NCI-H510A (cell line): ENCODE measurements at places on chromosomes 1 and 21.

GRCh38 chr1:108852221-108852975 lies 4.5 kb downstream of the AKNAD1 start:
- no peak for DNase-seq

DNA sequence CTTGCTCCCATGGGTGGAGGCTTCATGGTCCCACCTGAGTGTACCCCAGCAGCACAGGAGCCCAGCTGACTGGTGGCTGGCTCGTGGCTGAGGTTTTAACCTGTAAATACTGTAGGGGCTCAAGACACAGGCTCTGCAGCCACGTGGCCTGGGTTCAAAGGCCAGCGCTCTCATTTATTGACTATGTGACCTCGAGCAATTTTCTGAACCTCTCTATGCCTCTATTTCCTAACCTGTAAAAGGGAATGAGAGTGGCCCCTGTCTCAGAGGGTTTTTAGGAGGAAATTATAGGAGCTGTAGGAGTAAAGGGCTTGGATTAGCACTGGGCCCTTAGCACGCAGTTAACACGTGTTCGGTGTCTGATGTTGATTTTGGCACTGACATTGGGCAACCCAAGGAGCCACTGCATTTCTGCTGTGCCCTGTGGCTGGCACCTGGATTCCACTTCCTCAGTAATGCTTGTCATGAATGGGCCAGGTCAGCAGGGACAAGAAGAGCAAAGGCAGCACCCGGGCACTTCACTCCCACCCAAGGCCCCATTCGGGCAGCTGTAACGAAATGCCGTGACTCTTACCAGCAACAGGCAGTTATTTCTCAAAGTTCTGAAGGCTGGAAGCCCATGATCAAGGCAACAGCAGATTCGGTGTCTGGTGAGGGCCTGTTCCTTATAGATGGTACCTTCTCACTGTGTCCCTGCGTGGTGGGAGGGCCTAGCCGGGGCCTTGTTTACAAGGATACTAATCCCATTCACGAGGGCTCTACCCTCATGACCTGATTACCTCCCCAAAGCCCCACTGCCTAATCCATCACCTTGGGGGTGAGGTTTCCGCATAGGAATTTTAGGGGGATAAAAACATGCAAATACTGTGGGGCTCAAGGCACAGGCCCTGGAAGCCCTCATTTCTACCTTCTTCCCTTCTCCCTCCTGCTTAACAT lies 25.2 kb downstream of the ARHGEF10L start:
- no peak for DNase-seq

DNA sequence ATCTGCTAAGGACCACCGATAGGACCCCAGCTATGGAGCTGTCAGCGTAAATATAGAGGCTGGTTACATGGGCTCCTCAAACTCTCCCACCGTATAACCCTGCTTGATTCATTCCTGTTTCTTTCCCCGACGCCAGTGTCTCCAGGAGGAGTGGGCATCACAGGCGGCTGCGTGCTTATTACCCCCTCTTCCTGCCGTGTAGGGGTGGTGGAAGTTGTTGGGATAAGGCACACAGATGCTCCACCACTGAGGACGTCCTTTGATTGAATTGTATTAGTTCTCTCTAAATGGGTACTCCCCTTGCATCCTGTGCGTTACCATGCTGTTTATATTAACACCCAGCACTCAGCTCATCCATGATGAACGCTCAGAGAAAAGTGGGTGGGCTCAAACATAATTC lies 104.6 kb downstream of the ZBTB18 start:
- DNase-seq: no peak

GRCh38 chr1:161158316-161159010 lies 837 bp upstream of the USP21 start:
- no peak for DNase-seq

DNA sequence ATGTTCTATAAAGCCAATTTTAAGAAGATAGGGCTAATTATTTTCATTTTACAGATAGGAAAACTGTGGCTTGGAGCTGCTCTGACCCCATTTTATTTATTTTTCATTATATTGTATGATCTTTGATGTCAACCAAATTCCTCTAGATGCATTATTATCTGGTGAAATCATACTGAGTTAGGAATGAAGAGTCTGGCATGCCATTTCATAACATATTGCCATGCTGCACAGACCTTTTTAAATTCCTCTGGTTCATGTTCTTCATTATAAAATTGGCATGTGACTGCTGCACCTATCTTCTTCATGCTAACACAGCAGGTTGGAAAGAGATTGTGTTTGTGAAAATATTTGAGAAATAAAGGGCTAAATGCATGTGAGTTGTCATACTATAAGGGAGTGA lies 12.7 kb downstream of the PRRX1 start:
- DNase-seq: no peak

DNA sequence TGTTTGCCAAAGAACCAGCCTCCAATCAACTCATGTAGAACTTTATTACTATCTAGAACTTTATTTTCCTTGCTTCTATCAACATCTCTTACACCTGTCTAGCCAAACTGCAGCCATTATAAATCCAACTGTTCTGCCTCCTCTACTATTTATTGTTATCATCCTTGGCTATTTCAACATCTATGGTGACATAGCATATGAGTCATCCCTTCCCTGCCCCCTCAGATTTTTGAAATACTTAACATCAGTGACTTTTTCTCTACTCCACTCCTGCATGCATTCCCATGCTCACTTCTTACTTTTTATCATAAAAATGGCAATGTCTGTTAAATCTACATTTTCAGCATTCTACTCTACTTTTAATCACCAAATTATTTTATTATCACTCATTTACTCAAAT lies 544.9 kb upstream of the NEGR1 start:
- no peak for DNase-seq

- no peak for DNase-seq
Observed at GRCh38 chr21:27134516-27134915, 167.6 kb upstream of the ADAMTS5 start.
